Progenitor cell of endocrine pancreas (in vitro differentiated cells): ENCODE measurements at places on chromosomes 5 and 9.

DNA sequence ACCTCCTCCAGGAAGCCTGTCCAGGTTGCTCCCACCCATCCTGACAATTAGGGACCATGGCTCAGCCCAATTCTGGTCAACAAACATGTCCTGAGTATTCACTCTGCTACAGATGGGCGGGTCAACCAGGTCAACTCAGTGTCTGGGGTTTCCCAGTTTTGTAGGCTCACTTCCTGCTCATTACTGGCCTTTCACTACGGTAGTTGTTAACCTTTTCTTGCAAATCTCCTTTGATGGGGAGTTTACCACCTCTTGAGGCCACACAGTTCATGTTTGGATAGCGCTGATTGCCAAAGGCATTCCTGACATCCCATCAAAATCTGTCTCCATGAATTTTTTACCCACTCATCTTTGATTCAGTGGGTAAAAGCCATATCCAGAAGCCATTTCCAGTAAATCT lies 13.8 kb downstream of the TMEM8B start:
- DNase-seq: no peak

DNA sequence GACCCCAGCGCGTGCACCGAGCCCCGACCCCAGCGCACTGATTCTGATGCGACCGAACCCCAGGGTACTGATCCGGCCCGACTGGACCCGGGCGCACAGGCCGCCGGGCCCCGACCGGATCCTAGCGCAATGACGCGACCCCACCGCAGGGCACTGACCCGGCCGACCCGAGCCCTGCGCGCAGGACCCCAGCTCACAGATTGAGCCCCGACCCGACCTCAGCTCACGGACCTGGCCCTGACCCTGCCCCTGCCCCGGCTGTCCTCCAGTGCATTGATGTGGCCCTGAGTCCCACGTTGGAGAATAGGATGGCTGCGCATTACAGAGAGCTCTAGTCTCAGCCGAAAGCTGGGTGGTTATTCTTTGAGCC lies 438 bp downstream of the TRIP13 start:
- no peak for DNase-seq

DNA sequence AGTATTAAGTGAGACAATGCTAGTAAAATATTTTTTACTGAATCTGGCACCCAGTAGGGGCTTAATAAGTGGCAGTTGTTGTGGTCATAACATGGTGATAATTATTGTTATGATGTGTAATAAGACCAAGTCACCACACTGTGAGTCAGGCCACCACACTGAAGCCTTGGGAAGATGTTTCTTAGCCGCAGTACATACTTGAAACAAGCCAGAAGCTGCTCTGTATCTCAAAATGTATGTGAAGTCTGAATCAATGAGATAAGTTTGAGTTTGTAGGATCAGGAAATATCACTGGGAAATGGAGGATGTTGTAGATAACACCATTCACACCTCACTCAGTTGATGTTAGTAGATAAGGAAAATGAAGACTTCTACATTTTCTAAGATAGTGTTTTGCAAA lies 51.3 kb upstream of the PTPN3 start:
- DNase-seq: no peak

DNA sequence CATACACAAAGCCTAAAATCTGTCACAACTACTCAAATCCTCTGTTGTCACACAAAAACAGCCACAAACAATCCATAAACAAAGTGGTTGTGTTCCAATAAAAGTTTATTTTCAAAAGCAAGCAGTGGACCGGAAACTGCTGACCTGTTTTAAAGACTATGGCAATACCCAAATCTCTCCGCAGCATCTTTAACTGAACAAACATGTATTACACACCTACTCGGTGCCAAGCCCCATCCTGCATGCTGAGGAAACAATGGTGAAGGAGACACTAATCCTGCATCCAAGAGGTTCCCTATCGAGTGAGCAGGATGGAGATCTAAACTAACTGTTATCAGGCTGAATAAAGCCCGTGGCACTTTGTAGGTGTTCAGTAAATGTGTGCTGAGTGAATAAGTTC lies 11.2 kb downstream of the CDK5RAP2 start:
- no peak for DNase-seq

- no peak for DNase-seq
Observed at GRCh38 chr9:37053684-37054362, 19.8 kb upstream of the PAX5 start.

- DNase-seq: no peak
Observed at GRCh38 chr9:83410701-83411100, 127.5 kb downstream of the FRMD3 start.
